AG04449 (cell line): ENCODE measurements at places on chromosomes 16 and 17.

DNA sequence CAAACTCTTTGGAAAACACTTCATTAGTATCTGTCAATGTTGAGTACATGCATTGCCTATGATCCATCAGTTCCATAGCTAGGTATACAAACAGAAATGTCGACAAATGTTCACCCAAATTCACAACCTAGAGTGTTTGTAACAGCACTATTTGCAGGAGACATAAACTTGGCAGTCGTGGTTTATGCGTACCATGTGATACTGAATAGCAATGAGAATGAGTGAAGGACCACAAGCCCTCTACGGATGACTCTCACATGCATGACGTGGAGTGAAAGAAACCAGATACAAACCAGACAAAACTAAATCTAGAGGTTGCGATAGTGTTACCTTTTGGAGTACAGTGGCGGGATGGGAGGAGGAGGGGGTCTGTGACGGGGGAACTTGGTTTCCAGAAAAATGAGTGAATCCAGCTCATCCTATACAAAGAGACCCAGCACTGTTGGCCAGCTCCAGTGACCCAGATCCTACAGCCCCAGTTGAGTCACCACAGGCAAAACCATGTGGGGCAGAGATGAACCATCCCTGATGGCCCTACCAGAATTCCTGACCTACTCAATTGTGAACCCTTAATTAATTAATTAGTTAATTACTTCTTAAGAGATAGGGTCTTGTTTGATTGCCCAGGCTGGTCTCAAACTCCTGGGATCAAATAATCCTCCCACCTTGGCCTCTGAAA is 15.9 kb upstream of the ULK2 start:
- no peak for DNase-seq

DNA sequence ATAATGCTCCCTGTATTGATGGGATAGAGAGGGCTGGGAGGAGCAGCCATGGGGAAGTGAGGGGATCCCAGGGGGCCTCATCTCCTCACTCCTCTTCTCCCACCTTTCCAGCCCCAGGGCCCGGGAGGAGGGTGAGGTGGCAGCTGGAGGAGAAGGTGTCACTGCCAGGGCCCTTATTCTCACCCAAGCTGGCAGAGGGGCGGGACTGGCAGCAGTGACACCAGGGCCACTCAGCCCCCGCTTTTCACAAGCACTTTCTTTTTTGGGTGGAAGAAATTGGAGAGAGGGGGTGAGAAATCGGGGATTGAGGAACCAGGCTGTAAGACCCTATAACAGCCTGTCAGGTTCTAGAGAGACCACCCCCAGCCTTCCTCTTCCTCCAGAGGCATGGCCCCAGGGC is 2.4 kb upstream of the TBX21 start:
- no peak for DNase-seq

DNA sequence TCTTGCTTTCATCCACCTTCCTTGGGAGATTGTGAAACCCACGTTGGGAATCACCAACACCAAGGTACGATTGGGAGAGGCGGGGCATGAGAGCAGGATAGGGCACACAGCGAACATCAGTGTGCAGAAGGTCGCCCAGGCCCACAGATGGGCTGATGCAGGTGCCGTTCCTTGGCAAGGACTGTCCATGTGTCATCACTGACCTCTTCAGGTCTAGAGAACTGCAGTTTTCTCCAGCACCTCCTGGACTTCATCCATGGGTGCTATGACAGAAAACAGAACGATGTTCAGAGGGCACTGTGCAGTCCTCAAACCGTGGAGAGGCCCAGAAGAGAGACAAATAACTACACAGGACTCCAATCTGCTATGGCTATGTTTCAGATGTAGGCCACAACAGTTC is 23.9 kb upstream of the TAT start:
- DNase-seq = no peak

DNA sequence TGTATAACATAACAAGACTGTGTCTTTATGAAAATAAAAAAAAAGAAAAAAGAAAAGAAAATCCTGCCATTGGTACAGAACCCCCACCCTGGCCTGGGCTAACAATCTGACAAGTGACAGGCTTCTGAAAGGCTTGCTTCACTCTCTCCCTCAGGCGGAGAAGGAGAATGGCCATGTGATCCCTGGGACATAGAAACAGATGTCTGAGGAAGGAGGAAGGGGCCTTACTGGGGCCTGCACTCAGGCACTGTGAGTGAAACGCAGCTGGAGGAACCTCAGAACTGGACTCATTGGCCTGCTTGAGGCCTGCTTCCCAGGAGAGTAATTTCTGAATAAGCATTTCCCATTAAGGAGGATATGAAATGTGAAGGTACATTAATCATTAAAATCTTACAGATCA is 17.5 kb downstream of the MAP3K14 start:
- no peak for DNase-seq

GRCh38 chr17:27315322-27315721 is 21.4 kb downstream of the WSB1 start:
- peak; percentile 49 for DNase-seq

DNA sequence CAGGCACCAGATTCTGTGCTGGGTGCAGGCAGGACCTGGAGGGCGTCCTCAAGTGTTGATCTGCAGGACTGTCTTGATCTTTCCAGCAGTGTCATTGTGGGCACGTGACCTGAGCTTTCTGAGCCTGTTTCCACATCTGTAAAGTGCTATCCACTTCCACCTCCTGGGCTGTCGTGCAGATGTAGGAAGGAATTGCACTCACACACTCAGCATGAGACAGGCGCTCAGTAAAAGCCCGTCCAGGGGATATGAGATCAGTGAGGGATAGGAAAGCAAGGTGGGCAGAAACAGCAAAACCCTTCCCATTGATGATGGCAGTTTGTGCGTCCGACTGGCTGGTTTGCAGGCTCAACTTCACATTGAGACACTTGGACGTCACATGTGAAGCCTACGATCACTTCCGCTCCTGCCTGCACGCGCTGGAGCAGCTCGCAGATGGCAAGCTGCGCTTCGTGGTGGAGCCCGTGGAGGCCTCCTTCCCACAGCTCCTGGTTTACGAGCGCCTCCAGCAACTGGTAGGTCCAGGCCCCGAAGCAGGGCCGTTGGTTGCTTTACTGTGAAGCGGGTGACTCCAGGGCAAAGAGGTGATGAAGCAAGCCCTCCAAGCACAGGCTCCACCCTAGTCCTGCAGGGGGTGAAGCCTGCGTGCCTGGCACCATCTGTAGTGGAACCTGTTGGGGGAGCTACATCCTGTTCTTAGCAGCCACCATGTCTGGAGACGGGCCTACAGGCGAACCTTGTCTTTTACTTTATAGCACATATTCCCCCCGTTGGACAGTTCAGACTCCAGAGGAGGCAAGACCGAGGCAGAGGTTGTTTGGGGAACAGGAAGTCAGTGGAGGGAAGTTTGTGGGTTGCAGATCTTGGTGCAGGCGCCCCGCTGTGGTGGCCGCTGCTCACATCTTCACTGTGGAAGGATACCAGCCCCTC is 23.0 kb downstream of the METTL22 start:
- no peak for DNase-seq

DNA sequence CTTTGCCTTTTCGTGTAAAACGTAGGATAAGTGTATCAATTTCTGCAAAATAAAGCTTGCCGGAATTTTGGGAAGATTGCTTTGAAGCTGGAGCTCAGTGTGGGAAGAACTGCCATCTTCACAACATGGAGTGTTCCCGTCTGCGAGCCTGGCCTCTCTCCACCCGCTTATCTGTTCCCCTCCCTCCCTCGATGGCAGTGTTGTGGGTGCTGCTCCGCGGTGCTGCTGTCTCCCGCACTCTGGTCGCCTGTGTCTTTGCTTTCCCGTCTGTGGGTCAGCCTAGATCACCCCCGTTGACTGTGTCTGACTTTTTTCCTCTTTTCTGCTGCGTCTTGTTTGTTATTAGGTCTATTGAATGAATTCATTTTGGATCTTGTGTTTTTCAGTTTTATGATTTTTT is 17.0 kb downstream of the ACSF3 start:
- DNase-seq = no peak

GRCh38 chr17:20085283-20085845 is 76.2 kb downstream of the SPECC1 start:
- no peak for DNase-seq

GRCh38 chr17:80262291-80262690 is 1.6 kb downstream of the RNF213 start:
- no peak for DNase-seq

GRCh38 chr17:49431743-49432142 is 17.1 kb upstream of the PHB1 start:
- DNase-seq = no peak

GRCh38 chr17:27888945-27889344 is 4.2 kb downstream of the LYRM9 start:
- DNase-seq = no peak

- no peak for DNase-seq
Observed at GRCh38 chr16:89139907-89140361, 31.6 kb upstream of the CDH15 start.

- no peak for DNase-seq
Observed at GRCh38 chr17:7058831-7059447, 15.0 kb upstream of the SLC16A11 start.

GRCh38 chr16:53914736-53915135 is 210.8 kb downstream of the FTO start:
- no peak for DNase-seq

DNA sequence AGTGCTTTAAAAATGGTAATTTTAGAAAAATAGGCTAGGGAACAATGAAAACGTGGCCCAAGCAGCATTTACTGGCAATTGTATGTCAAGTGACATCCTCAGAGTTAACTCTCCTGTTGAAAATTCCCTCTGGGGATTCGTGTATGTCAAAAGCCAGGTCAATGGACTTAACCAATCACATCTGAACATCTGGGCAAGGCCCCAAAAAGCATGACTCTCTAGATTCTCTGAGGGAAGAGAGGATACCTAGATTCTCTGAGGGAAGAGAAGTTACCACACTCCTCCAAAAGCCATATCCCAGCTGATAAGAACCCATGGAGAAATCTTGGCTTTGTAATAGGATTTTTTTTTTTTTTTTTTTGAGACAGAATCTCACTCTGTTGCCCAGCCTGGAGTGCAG is 23.5 kb downstream of the NFE2L1 start:
- DNase-seq = no peak

GRCh38 chr17:31266042-31266441 is 31.0 kb downstream of the OMG start:
- no peak for DNase-seq

DNA sequence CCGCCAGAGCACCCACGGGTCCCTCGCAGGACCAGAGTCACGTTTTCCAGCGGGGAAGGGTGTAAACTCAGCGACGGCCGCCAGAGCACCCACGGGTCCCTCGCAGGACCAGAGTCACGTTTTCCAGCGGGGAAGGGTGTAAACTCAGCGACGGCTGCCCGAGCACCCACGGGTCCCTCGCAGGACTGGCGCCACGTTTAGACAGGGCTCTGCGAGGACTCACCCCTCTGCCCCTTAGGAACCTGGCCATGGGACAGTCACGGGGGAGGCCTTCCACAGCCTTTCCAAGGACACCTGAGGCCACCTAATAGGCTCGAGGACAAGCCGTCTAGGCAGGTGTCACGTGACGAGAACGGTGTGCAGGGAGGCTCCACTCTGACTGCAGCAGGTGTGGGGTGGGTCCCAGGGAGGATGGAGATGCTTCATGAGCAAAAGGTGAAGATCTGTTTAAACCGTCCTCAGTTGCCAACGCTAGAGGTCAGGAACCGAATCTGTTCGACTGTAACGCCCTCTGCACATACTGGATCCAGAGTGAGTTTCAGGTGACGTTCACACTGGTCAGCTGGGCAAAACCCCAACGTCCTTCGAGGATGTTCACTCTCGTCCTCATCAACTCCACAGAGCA is 48.0 kb upstream of the METRNL start:
- DNase-seq = no peak

GRCh38 chr17:64982139-64982915 is 63.0 kb upstream of the LRRC37A3 start:
- DNase-seq = no peak

GRCh38 chr16:4976611-4977145 is 18.5 kb downstream of the SEC14L5 start:
- DNase-seq = no peak
